Activated effector memory CD4-positive, alpha-beta T cell treated with anti-CD3 and anti-CD28 coated beads, Interleukin-2, amount 50 U/mL, for 16 hours (primary cell): ENCODE measurements at places on chromosomes 12 and 14.

DNA sequence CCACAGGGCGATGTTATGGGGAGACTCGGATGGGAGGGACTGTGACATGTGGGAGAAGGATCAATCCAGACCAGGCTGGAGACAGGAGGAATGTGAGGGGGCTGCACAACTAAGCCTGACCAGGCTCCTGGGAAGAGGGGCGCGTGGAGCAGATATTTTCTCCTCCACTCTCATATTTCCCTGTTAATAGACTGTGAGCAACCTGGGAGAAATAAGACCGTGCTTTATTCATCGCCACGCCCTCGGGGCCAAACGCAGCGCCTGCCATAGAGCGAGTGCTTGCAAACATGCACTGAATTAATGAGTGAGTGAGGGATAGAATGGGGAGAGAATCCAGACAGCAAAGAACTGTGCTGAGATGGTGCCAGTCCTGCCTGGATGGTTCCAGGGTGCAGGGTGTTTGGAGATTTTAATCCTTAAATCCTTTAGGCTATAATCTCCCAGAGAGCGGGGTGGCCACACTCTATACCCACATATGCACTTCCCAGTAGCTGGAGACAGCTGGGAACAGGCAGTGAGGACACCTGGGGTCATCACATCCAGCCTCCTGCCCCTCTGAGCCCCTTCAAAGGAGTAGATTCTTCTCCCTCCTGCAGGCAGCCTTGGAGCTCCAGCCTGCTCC, 13.6 kb upstream of the FAIM2 start:
- no peak for DNase-seq

- no peak for DNase-seq
Observed at GRCh38 chr12:97235102-97235501, 227.5 kb upstream of the RMST start.

- DNase-seq = no peak
Observed at GRCh38 chr12:38875586-38876228, 29.7 kb downstream of the CPNE8 start.

GRCh38 chr12:94187361-94187760, 39.0 kb downstream of the PLXNC1 start:
- no peak for DNase-seq

GRCh38 chr14:44785096-44785495, 176.7 kb downstream of the KLHL28 start:
- no peak for DNase-seq

DNA sequence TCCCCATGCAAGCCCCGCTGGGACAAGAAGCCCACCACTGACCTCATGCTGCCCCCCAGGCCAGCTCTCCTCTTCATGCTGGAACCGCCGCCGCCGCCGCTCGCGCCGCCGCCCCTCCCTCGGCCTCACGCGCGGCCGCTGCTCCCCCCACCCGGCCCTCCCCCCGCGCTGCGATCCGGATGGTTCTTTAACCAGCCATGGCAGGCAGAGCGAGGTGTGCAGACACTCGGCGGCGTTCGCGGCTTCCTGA, at the start of gene DCAF5:
DCAF5 (minus strand) TSS at position 218 of the 250 bp plus-strand sequence; CDS start at position 77, 141 bp downstream.
- DNase-seq = no peak

- DNase-seq = no peak
Observed at GRCh38 chr14:49659526-49660455, 24.7 kb upstream of the DNAAF2 start.
